ENCODE measurements at places on chromosomes 12 and 14.
A peak's percentile ranks its signal among the peaks of the same experiment; 100 is the strongest.

DNA sequence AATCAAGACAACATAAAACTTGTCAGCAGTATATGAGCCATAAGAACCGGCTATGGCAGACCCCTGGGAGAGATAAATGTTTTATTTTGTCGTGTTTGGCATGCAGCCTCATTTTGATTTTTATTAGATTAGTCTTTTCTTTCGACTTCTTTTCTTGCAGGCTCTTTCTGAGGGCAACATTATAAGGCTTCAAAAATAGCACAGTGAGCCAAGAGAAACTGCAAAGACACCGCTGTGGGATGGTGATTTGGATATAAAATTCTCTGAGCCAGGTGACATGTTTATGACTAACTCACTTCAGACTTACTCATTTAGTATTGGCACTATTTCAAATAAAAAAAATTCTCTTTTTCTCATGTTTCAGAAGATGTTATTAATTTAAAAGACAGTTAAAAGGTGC, 96.8 kb upstream of the PKP2 start:
- no peak for DNase-seq

- DNase-seq, result no peak
Observed at GRCh38 chr12:53224897-53225634, 6.9 kb downstream of the RARG start.

DNA sequence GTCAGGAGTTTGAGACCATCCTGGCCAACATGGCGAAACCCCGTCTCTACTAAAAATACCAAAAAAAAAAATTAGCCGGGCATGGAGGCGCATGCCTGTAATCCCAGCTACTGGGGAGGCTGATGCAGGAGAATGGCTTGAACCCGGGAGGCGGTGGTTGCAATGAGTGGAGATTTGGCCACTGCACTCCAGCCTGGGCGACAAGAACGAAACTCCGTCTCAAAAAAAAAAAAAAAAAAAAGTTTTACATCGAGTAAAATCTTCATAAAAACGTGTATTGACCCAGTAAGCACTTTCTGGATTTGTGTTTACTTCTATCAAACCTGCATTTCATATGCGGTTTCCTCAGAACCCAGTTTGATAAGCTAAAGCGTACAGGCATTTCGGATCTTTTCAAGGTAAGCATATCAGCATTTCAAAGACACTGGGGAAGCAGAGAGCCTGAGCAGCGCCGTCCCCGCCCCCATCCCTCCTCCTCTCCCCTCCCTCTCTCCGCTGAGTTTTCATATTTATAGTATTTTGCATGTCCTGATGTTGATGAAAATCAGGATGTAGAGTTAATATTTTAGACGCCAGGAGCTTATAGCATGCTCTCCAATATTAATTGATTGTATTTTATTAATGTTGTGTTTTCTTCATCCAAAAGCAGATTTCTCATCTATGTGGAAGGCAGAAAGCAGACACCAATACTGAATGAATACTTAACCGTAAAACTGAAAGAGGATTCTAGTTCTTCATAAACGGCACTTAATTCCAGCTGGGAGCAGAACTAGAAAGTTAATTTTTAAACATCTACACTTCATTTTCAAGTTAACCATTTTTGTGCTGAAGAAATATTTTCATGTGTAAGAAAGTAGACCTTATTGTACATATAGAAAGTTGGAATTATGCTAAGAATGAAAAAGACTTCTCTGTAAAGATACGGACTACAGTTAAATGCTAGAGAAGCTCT, 9.2 kb upstream of the HIP1R start:
- DNase-seq, result no peak

GRCh38 chr12:113766879-113767878, 198.9 kb downstream of the RBM19 start:
- no peak for DNase-seq

GRCh38 chr12:119036878-119037825, 55.8 kb downstream of the SRRM4 start:
- DNase-seq, result peak; percentile 17

GRCh38 chr12:79073506-79073905, 208.9 kb downstream of the SYT1 start:
- DNase-seq, result no peak

- DNase-seq, result no peak
Observed at GRCh38 chr14:96930526-96930925, 133.3 kb downstream of the VRK1 start.

DNA sequence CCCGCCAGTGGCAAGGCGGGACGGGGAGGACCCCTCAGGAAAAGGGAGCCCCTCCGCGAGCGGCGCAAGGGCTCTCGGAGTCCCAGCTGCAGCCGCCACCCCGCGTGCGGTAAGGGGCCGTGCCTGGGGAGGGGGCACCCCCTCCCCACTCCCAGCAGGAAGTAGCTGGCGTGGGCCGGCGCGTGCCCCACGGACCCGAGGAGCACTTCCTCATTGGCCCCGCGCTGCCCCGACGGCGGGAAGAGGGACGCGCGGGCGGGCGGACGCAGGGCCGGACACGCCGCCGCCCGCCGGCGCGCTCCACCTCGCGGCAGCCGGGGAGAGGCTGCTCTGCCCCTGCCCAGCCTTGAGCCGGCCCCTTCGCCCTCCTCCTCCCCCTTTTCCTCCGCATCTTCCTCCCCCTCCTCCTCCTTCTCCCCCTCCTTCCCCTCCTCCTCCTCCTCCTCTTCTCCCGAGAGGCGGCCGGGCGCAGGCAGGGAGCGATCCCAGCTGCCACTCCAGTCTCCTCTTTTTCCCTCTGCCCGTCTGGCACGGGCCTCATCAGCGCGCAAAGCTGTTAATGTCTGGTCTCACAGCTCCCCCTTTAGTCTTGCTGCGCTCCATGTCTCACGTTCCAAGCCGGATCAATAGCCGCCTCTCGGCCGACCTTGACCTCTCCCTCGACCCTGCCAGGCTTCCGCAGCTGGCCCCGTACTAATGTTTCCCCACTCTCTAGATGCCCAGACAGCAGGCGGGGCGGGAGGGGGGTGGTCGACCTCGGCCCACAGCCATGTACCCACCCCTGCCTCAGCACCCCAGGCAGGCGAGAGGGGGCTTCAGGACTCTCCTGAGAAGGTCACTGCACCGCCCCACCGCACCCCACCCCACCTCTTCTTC, 2.6 kb upstream of the BCL11B start:
- DNase-seq, result peak; percentile 66

DNA sequence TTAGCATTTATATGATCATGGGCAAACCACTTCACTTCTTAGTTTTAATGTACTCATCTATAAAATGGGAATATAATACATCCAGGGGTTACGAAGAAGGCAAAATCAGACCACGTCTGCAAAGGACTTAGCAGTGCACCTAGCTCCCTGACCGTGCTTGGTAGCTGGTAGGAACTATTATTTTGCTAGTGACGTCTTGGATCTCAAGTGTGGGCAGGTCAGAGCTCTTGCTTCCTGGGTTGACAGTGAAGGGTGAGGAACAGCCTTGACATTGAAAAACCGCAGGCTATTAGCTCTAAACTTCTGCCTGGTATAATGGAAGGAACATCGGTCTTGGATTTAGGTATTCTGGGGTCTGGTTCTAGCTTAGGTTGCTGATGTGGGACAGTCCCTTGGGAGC, 89.3 kb upstream of the MED13L start:
- no peak for DNase-seq

DNA sequence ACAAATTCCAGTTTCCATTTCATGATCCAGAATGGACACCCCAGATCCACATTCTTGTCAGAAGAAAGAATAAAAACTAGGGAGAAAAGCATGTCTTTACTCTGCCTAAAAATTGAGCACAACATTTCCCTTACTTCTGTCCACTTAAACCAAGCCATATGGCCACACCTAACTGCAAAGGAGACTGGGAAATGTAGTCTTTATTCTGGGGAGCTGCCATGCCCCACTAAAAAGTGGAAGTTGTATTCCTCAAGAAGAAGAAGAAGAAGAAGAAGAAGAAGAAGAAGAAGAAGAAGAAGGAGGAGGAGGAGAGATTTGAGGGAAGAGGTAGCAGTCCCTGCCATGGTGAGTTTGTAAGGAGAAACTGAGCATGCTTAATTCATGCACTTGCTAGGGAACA, 84.5 kb downstream of the GPR65 start:
- DNase-seq, result no peak

- DNase-seq, result peak; percentile 98
Observed at GRCh38 chr14:92039719-92040430, at the start of gene TRIP11. Gene TRIP11, minus strand, starts transcription at chr14:92040059. Its CDS starts 374 bp downstream, at chr14:92039685.

DNA sequence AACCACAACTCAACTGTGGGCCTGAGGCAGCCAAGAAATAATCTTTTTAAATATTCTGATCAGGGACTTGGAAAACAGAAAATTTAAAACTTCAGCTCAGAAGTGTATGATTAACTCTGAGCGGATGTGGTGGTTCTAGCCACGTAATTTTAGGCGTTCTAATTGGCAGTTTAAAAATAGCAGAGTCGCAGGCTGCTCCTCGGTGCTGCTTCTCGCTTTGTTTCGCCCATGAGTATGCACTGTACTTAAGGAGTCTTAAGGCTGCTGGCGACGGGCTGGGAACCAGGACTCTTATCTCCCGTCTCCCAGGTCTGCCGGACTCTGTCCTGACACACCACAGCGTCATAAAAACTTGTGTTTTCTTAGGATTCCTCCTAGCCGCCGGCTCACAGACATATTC, 113.4 kb upstream of the PELI2 start:
- peak; percentile 49 for DNase-seq

DNA sequence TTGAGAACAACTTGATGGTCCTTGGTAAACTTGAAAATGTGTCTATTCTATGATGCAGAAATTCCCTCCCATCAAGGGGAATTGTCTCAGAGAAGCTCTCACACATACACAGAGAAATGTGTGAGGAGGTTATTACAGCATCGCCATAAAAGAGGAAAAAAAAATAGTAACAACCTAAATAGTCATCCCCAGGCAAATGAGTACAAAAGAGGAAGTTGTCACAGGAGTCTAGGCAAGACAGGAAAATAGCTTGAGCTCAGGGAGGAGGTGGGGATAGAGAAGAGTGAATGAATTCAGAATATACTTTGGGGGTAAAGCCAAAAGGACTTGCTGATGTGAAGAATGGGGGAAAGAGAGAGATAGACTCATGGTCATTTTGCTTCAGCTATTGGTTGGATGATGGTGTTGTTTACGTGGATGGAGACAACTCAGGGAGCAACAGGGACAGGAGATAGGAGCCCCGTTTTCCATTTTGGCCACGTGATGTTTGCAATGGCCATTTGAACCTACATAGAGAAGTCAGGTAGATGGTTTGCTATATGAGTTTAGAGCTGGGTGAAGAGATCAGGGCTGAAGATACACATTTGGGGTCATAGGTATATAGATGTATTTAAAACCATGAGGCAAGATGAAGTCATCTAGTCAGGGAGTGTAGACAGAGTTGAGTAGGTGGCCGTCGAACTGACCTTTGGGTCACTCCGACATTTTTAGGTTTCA, 20.3 kb downstream of the LRRC74A start:
- no peak for DNase-seq

DNA sequence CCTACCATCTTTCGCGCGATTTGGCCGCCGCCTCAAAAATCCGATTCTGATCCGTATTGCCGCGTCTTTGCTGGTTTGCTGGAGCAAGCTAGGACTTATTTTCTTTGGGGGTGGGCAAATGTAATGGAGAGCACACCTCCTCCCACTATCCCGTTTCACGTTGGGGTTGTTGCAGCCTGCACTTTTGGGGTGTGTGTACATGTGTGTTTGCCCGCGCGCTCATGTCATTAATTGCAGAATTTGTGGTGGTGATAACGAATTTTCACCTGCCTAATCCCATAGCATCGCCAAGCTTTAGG, 657 bp downstream of the METAP2 start:
- DNase-seq, result no peak

- DNase-seq, result no peak
Observed at GRCh38 chr12:100329800-100330199, 27.1 kb upstream of the SLC17A8 start.
